ENCODE measurements at places on chromosomes 4 and X.

GRCh38 chrX:125810856-125811255 lies 355.2 kb downstream of the DCAF12L2 start:
- ATAC-seq = no peak

- ATAC-seq = no peak
Measured at GRCh38 chr4:140195806-140196205, 41.8 kb upstream of the MAML3 start.

DNA sequence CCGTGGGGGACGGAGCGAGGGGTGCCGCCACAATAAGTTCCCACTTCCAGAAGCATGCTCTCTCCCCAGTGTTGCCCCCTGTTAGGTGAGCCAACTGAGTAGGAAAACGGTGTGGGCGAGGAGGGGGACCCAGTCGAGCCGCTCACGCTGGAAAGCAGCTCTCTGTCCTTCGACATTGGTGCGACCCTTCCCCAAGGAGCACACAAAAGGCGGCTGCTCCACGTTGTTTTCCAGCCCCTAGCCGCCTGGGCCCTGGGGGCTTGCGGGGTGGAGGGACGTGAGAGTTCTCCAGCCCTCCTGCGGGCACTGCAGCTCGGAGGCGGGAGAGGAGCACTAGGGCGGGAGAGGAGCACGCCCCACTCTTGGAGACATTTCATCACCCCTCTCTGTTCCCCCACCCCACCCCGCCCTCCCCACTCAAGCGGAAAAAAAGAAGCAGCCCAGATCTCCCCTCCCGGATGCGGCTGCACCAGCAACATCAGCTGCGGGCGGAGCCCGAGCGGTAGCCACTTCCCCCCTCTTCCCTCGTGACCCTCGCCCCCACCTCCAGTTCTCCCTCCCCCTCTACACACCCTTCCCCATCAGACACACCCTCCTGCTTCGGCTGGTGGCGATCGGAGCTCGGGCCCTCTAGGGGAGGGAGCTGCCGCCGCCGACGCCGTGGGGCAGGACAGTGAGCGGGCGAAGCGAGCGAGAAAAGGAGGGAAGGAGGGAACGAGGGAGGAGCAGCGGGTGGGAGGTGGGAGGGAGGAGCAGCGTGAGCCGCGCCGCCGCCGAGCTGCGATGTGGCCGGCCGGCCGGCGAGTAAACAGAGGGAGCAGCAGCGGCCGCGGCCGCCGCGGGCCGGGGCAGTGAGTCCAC lies at the start of gene DOCK11:
Gene DOCK11 (plus strand): TSS at position 755 of the 861 bp plus-strand sequence. CDS start 157 bp downstream, outside the sequence.
- ATAC-seq = peak; percentile 78

DNA sequence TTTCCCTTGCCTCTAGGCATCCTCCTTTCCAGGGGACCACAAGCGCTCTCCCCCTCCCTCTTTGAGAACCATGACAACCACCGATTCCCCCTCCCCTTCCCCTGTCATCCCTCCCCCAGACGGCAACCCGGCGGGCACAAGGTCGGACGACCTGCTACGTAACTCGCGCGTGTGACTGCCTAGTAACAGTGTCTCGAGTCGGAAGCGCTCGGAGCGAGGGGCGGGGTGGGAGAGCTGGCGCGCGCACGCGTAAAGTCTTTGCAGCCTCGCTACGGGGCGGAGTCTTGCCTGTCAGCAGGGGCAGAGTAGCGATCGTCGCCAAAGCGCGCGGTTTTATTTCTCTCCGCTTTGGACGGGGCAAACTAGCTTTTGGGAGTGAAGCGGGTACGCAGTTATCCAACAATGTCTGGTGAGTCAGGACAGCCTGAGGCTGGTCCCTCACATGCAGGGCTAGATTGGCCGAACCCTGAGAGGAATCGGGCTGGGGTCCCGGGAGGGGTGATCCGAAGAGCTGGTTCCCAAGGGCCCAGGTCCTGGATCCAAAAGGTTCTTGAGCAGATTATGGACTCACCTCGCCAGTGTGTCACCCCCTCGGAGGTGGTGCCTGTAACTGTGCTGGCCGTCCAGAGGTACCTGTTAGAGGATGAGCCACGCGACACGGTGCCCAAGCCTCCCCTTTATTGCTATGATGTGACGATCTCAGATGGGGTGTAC lies at the start of gene RADX:
Gene RADX (plus strand): TSS at position 300 of the 714 bp plus-strand sequence. CDS start 103 bp downstream, at position 403.
- ATAC-seq = peak; percentile 96

GRCh38 chr4:98386-98785 lies 25.9 kb upstream of the ZNF718 start:
- no peak for ATAC-seq

- ATAC-seq = peak; percentile 82
Measured at GRCh38 chrX:68732906-68733493, 85.5 kb downstream of the STARD8 start.

- ATAC-seq = no peak
Measured at GRCh38 chrX:135707880-135708279, 5.6 kb upstream of the CT45A1 start.

DNA sequence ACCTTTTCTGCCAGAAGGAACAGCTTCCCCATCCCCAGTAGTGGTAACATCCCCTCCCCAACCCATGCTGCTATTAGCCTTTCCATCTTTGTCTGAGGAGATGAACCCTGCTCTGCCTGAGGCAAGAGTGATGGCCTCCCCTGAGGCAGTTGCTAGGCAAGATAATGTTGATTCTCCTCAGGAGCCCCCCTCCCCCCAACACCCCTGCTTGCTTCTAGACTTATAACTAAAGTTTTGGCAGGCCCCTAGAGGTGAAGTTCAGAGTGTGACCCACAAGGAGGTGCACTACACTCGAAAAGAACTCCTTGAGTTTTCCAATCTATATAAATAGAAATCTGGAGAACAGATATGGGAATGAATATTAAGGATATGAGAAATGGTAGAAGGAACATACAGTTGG lies 962.5 kb downstream of the ADGRL3 start:
- no peak for ATAC-seq

GRCh38 chr4:110270492-110271197 lies 72.2 kb upstream of the ELOVL6 start:
- ATAC-seq = no peak

DNA sequence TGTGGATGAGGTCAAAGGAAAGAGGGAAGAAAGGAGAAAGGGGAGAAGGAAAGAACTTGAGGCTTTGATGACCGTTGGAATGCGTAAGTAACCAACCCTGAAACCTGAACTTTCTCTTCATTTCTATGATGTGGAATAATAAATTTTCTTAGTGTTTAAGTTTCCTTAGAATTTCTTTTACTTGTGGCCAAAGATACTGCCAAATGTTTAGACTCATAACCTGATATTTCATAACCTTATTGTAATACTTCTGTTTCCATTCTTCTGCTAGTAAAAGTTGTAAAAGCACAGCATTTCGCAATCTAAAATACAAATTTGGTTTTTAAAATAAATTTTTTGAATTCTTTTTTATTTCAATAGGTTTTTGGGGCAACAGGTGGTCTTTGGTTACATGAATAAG lies 258.5 kb upstream of the GIMD1 start:
- ATAC-seq = no peak

- no peak for ATAC-seq
Measured at GRCh38 chr4:106444557-106444956, 76.0 kb upstream of the GIMD1 start.

GRCh38 chrX:122591546-122591945 lies 592.5 kb upstream of the GRIA3 start:
- no peak for ATAC-seq

DNA sequence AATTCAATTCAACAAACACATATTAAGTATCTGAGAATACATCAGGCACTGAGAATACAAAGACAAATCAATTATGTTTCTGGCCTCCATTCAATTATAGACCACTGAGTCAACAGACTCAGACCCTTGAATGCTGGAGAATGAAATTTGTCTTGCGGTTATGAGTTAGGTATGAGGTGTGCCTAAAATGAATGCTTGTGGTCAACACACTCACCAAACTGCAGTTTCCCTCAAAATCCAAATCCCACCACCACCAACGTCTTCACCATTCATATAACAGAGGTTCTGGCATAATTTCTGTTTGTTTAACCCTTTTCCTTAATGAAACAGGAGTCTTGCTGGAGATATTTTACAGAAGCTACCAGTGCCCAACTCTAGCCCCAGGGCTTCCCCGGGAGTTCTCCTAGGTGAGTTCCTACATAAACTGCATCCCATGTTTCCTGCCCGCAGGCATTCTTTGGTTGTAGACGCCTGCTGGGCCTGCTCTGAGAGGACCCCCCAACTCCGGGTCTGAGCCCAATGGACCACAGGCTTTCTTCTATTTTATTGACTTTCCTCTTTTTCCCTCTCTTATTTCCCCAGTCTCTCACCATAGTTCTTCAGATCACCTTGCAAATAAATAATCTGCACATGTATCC lies 119.2 kb downstream of the DDX53 start:
- ATAC-seq = no peak

DNA sequence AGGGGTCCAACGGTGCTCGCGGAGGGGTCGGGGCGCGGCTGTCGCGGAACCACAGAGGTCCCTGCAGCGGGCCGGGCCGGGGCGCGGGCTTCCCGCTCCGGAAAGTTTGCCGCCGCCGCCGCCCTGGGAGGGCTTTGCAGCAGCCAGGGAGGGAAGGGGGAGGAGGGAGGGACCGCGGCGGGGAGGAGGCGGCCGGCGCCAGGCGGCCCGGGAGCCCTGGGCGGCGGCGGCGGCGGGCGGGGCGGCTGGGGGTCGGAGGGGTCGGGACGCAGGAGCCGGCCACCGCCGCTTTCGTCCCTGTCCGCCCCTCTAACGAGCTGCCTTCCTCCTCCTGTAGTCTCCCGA lies 375 bp downstream of the FGFR3 start:
- peak; percentile 7 for ATAC-seq

DNA sequence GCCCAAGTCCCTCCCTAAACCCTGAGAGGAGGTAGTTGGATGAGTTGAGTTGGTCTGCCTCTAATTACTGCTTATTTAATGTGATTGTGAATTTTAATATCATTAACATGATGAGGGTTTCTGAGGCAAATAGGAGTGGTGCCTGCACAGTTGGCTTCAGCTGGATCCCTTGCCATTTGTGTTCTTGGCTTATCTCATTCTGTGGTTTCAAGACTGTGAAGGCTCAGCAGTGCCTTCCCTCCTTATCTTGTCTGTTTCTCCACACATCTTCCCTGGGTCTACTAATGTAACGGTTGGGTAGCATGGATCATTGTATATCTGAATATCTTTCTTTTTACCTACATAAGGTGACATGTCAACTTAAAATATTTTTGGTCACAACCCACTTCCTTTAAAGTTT lies 1.6 kb upstream of the SLC10A4 start:
- ATAC-seq = no peak

DNA sequence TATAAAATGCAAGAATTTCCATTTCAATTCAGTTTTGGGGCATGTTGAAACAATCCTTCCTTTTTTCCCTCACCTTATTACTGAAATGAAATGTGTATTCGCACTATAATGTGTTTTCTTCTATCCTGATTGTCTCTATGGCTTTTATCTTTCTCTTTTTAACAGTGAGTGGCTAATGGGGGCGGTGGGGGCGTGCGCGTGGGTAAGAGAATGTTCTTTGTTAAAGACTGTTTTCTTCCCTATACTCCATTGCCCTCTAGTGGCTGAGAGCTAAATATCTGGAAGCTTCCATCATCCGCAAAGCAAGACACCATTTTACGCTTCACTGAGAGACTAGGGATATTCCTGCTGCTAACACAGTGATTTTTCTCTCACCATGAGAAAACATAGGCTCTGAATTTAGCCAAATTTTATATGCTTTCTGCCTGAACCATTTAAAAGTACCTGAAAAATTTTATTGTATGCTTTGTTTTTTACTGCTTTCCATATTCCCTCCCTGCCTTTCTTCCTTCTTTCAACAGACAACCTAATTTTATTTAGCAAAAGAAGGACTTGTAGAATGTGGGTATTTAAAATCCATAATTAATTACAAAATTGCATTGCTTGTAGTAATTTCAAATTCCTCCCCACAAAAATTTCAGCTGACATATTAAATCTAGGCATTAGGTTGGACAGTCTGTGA lies 194.0 kb downstream of the GASK1B start:
- ATAC-seq = peak; percentile 59

DNA sequence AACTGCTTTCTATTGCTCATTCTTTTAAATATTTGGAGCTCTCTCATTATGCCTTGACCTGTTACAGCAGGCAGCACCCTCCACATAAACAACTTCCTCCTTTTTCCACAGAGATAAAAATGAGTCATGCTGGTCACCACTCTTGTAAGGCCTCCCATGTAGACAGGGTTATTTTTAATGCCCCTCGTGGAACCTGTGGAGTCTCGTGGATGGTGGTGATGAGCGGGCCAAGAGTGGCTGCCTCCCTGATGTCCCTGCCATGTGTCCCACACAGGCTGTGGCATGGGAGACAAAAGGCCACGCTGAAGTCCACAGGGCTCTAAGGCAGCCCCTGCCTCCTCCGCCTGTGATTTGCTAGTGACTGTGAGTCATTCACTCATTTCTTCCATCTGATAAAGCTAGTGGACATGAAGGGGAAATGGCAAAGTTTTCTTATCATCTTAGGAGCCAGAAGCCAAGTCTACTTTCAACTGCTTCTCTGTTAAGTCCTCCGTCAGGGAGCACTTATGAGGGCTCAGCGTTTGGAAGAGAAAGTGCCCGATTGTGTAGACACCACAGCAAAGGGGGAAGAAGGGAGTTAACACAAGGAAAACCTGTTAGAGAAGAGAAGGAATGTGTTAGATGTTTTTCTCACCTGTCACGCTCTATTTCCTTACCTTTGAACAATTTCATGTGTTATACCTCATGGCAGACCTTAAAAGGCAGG lies 121.6 kb upstream of the FAT1 start:
- peak; percentile 91 for ATAC-seq

DNA sequence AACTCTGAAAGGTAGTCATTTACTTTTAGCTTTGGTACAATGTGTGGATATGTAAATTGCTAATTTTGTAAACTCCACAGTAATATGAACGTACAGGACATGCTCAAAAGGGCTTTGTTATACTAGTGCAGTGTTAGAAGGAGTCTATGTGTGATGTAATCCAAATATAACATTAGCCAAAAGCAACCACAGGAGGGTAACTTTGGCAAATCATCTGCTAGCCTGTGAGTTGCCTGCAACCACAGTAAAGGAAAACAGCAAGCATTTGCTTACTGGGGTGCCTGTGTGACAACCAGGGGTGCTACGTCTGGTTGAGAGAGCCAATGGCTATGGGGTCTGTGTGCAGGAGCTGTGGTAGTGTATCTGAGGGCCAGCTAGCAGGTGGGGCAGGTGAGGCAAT lies 245.8 kb downstream of the ADAMTS3 start:
- no peak for ATAC-seq

- ATAC-seq = no peak
Measured at GRCh38 chr4:158673633-158674032, 1.5 kb downstream of the ETFDH start.

GRCh38 chrX:3160756-3161155 lies 119.5 kb downstream of the ARSF start:
- no peak for ATAC-seq

DNA sequence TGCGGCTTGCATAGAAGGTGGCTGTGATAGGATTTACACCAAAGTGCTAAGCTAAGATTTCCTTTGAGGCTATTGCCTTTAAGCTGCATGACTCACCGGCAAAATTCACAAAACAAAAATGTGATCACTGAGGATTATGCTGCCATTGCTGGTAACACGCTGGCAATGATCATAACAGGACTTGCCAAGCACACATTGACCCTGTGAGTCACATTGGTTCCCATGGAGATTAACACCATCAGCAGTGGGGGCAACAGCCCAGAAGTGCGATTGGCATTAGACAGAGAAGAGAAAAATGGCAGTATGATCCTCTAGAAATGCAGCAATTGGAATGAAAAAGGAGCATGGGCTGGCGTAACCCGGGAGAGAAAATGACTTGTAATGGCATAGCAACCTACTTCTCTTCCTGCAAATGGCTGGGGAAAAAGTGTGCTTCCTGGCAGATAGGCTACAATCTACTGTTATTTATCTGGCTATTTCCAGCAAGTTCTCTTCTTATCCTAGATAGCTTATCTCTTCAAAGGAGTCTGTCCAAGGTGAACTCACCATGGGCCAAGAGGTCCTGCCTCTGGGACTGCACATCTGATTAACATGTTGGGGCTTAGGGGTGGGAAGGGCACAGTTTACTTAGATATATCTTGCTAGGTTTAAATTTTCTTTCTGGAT lies 314.2 kb upstream of the IGFBP7 start:
- peak; percentile 87 for ATAC-seq

All from esophagus mucosa (tissue), 1 donor.